SJSA1 (cell line): ENCODE measurements at places on chromosomes 2 and 18. TPM values are rescaled to one million over a fixed set of nuclear protein-coding genes. Genes with fewer than 3 reads are reported as not detected.

GRCh38 chr2:177433402-177433801 lies 40.8 kb downstream of the AGPS start:
- H3K4me1 ChIP-seq = peaks cover 25% of the 10 kb centered on the region
- H3K27me3 ChIP-seq = no peaks in the 10 kb centered on the region
- H3K4me3 ChIP-seq = no peak overlapping the region
- no peak overlapping the region for H3K27ac ChIP-seq
- no peak for DNase-seq

Gene LCT
- total RNA-seq = not detected in 2 replicates

GRCh38 chr2:109670556-109671411 lies 56.6 kb downstream of the SOWAHC start:
- no peak overlapping the region for H3K27ac ChIP-seq
- H3K36me3 ChIP-seq = no peaks in the 10 kb centered on the region
- H3K4me1 ChIP-seq = no peaks in the 10 kb centered on the region
- H3K27me3 ChIP-seq = peaks cover 3% of the 10 kb centered on the region; the same call in 1 of the 2 replicates
- H3K4me3 ChIP-seq = no peak overlapping the region

Gene SAG
- not detected in 2 replicates for total RNA-seq

Gene C2orf66
- total RNA-seq = 0.05 TPM in 1 of 2 replicates, not detected in the other

- no peaks in the 10 kb centered on the region for H3K27me3 ChIP-seq
- DNase-seq = no peak
- H3K27ac ChIP-seq = no peak overlapping the region
- H3K4me1 ChIP-seq = no peaks in the 10 kb centered on the region
- H3K36me3 ChIP-seq = no peaks in the 10 kb centered on the region
- H3K4me3 ChIP-seq = no peak overlapping the region
These were observed 339.0 kb downstream of the RAD51AP2 start for GRCh38 chr2:17179145-17179808.

- H3K27me3 ChIP-seq = no peaks in the 10 kb centered on the region
- H3K27ac ChIP-seq = no peak overlapping the region
- no peaks in the 10 kb centered on the region for H3K4me1 ChIP-seq
- no peak for DNase-seq
- H3K4me3 ChIP-seq = no peak overlapping the region
These were observed 927.3 kb upstream of the ACVR2A start for GRCh38 chr2:146917431-146918042.

Gene REG1A
- not detected in 2 replicates for total RNA-seq

Gene ATIC
- 13.1 and 18.3 TPM in 2 replicates for total RNA-seq

Gene REG3G
- total RNA-seq = not detected in 2 replicates

- peak overlapping the region; percentile 7; the same call in 1 of the 2 replicates for H3K4me3 ChIP-seq
- H3K36me3 ChIP-seq = no peaks in the 10 kb centered on the region
- no peak for DNase-seq
- peaks cover 37% of the 10 kb centered on the region for H3K4me1 ChIP-seq
- H3K27me3 ChIP-seq = no peaks in the 10 kb centered on the region
- peak overlapping the region; percentile 60 for H3K27ac ChIP-seq
These were observed 72.4 kb upstream of the IL1R1 start for GRCh38 chr2:102070058-102070642.

GRCh38 chr2:59586176-59586575 lies 967.3 kb downstream of the BCL11A start:
- no peaks in the 10 kb centered on the region for H3K36me3 ChIP-seq
- no peak for DNase-seq
- no peaks in the 10 kb centered on the region for H3K27me3 ChIP-seq
- H3K27ac ChIP-seq = no peak overlapping the region
- H3K4me3 ChIP-seq = no peak overlapping the region

Gene MAP3K19
- 0.08 TPM in 1 of 2 replicates, not detected in the other for total RNA-seq

GRCh38 chr18:51897884-51898283 lies 442.1 kb upstream of the DCC start:
- no peak overlapping the region for H3K27ac ChIP-seq
- no peak overlapping the region for H3K4me3 ChIP-seq
- DNase-seq = no peak
- H3K36me3 ChIP-seq = no peaks in the 10 kb centered on the region
- H3K4me1 ChIP-seq = no peaks in the 10 kb centered on the region

GRCh38 chr18:29028560-29028959 lies 851.6 kb upstream of the CDH2 start:
- H3K27me3 ChIP-seq = no peaks in the 10 kb centered on the region; the same call in 1 of the 2 replicates
- no peak overlapping the region for H3K4me3 ChIP-seq
- H3K27ac ChIP-seq = no peak overlapping the region
- no peak for DNase-seq
- no peaks in the 10 kb centered on the region for H3K36me3 ChIP-seq
- no peaks in the 10 kb centered on the region for H3K4me1 ChIP-seq

GRCh38 chr2:113064898-113065297 lies 2.9 kb upstream of the IL1F10 start:
- no peak overlapping the region for H3K4me3 ChIP-seq
- H3K4me1 ChIP-seq = no peaks in the 10 kb centered on the region; the same call in 1 of the 2 replicates
- DNase-seq = peak; percentile 16
- H3K36me3 ChIP-seq = no peaks in the 10 kb centered on the region
- no peak overlapping the region for H3K27ac ChIP-seq

- H3K27ac ChIP-seq = no peak overlapping the region
- DNase-seq = no peak
- H3K36me3 ChIP-seq = no peaks in the 10 kb centered on the region
- H3K4me3 ChIP-seq = no peak overlapping the region
- H3K27me3 ChIP-seq = no peaks in the 10 kb centered on the region
These were observed 71.8 kb upstream of the LTBP1 start for GRCh38 chr2:32874931-32875330.

Gene ABHD1
- not detected in 2 replicates for total RNA-seq

DNA sequence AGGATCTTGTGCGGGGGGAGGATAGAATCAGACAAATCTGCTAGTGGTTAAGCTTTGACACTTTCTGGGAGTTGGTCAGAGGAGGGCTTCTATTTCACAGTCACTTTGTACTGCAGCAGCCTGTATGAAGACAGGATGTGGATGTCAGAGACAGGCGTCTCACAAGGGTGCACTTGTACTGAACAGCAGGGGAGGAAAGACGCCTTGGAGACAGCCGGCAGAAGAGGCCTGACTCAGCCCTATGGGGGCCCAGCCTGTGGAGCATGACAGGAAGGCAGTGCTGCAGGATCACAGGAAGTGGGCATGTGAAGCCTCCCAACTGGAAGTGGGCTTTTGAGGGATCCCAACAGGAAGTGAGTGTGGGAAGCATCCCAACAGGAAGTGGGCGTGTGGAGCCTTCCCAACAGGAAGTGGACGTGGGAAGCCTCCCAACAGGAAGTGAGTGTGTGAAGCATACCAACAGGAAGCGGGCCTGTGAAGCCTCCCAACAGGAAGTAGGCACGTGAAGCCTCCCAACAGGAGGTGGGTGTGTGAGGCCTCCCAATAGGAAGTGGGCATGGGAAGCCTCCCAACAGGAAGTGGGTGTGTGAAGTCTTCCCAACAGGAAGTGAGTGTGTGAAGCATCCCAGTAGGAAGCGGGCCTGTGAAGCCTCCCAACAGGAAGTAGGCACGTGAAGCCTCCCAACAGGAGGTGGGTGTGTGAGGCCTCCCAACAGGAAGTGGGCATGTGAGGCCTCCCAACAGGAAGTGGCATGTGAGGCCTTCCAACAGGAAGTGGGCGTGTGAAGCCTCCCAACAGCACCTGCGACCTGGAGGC lies 212.3 kb downstream of the SNTG2 start:
- no peaks in the 10 kb centered on the region for H3K27me3 ChIP-seq
- H3K4me3 ChIP-seq = no peak overlapping the region
- peak; percentile 10 for DNase-seq
- H3K27ac ChIP-seq = no peak overlapping the region

DNA sequence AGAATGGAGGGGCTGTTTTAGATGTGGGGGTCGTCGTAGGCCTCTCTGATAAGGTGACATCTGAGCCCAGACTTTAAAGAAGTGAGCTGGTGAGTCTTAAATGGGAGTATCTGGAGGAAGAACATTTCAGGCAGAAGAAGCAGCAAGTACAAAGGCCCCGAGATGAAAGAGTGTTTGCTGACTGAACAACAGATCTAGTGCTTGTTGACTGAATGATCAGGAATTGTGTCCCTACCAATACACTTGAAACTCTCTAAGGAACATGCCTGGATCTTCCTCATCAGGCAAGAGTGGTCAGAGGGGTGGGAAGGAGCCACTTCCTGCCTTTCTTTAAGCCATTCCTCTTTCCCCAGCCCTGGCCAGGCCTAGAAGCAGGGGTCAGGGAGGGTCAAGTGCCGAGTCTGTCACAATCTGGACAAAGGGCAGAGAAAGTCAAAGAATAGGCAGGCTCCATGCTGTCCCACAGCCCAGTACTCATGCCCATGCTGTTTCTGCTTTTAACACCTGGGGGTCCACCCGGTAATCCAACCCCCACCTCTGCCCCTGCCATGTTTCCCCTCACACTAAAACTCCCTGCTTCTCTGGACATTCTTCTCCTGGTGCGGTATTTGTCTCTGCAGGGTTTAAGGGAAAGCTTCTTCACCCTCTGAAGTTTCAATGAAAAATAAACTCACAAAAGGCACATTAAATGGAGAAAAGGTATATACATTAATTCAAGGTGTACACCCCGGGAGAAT lies 3.0 kb upstream of the TMEM37 start:
- no peak overlapping the region for H3K27ac ChIP-seq
- DNase-seq = no peak
- H3K36me3 ChIP-seq = no peaks in the 10 kb centered on the region
- H3K4me1 ChIP-seq = peaks cover 14% of the 10 kb centered on the region

- H3K27me3 ChIP-seq = 0 out of 2 replicates have a peak, but pooled peaks cover 3% of the 10 kb centered on the region
- H3K4me3 ChIP-seq = no peak overlapping the region
- H3K36me3 ChIP-seq = no peaks in the 10 kb centered on the region
- no peaks in the 10 kb centered on the region for H3K4me1 ChIP-seq
- no peak overlapping the region for H3K27ac ChIP-seq
These were observed 119.5 kb upstream of the ZBTB14 start for GRCh38 chr18:5415031-5415430.

Gene PRKD3
- total RNA-seq = 77.3 and 78.9 TPM in 2 replicates

GRCh38 chr2:154945984-154946383 lies 247.5 kb downstream of the KCNJ3 start:
- no peaks in the 10 kb centered on the region for H3K4me1 ChIP-seq
- H3K27me3 ChIP-seq = no peaks in the 10 kb centered on the region
- no peaks in the 10 kb centered on the region for H3K36me3 ChIP-seq
- no peak for DNase-seq

GRCh38 chr2:29761278-29761677 lies 160.1 kb downstream of the ALK start:
- no peak overlapping the region for H3K27ac ChIP-seq

Gene IL36RN
- not detected in 2 replicates for total RNA-seq

Gene TOGARAM2
- total RNA-seq = 0.03 TPM in 1 of 2 replicates, not detected in the other

DNA sequence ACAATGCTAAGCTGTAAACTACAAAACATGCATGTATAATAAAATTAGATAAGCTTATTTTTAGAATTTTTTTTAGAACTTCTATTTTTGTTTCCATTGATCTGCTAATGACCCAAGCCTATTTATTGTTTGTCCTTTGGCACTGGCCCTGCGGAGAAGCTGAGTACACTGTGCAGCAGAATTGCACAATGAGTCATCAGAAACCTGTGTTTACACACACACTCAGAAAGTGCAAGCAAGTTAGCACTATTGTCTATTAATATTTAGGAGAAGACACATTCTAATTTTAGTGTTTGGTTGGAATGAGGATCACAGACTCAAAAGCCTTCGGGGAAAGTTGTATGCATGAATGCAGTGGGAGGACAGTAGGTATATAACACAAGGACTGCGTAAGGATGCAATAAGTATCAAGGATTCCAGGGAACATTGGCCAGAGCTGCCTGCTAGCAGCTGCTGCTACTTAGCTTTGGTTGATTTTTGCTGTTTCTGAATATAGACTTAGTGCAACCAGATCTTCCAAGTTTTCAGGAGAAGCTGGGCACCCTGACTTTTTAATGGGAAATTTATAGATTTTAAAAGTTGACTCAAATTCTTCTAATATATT lies 128.2 kb downstream of the KCNH7 start:
- no peaks in the 10 kb centered on the region for H3K4me1 ChIP-seq
- H3K36me3 ChIP-seq = no peaks in the 10 kb centered on the region
- no peak for DNase-seq
- no peaks in the 10 kb centered on the region for H3K27me3 ChIP-seq
- no peak overlapping the region for H3K27ac ChIP-seq

- no peaks in the 10 kb centered on the region for H3K36me3 ChIP-seq
- H3K27ac ChIP-seq = no peak overlapping the region
- DNase-seq = peak; percentile 46
- peaks cover 47% of the 10 kb centered on the region for H3K4me1 ChIP-seq
- H3K4me3 ChIP-seq = no peak overlapping the region
- no peaks in the 10 kb centered on the region for H3K27me3 ChIP-seq
These were observed 151.4 kb downstream of the TWIST2 start for GRCh38 chr2:238999291-238999741.

DNA sequence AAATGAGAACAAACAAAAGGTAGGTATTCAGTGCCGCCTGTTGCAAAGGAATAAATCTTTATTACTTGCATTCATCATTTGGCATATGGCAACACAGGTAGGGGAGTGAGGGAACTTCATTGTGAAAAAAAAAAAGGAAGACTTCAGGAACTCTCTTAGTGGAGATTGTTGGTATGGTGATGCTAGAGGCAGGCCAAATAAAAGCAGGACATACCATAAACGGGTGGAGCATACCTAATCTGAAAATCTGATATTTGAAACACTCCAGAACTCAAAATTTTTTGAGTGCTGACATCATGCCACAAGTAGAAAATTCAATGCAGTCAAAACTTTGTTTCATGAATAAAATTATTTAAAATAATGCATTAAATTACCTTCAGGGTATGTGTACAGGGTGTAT lies 425.8 kb upstream of the SYT4 start:
- no peak overlapping the region for H3K27ac ChIP-seq
- H3K4me1 ChIP-seq = no peaks in the 10 kb centered on the region
- DNase-seq = no peak
- no peak overlapping the region for H3K4me3 ChIP-seq
- H3K36me3 ChIP-seq = no peaks in the 10 kb centered on the region
- no peaks in the 10 kb centered on the region for H3K27me3 ChIP-seq

DNA sequence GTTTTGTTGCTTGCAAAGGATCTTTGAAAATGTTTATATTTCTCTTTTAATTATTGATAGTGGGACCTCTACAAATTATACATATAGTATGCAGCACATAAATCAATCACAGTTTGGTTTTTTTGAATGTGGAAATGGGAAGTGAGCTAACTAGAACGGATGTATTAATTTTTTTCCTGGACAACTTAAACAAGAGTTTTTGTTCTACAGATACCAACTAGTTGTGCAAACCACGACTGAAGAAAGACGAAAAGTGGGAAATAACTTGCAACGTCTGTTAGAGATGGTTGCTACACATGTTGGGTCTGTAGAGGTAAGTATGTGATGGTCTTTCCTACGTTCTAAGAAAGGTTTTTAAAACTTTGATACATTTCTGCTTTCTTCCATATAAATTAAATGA lies 39.2 kb downstream of the NDC80 start:
- H3K4me1 ChIP-seq = no peaks in the 10 kb centered on the region
- H3K4me3 ChIP-seq = no peak overlapping the region
- no peak for DNase-seq
- H3K27me3 ChIP-seq = no peaks in the 10 kb centered on the region
- no peak overlapping the region for H3K27ac ChIP-seq

DNA sequence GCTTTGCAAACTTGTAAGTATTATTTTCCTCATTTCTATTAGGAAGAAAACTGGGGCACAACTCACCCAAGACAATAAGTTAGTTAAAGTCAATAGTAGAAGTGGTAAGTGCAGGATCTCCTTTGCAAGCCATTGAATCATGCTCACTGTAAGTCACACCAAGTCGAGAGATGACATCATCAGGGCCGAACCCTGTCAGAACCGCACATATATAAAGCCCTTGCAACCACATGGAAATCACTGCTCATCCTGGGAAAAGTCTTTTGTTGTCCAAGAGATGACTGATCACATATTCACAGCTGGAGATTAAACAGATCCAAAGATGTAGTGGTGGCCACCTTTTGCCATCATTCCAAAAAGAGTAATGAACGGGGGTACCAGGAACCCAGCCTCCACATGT lies 484.8 kb upstream of the ID2 start:
- no peak overlapping the region for H3K4me3 ChIP-seq
- no peaks in the 10 kb centered on the region for H3K36me3 ChIP-seq
- H3K4me1 ChIP-seq = no peaks in the 10 kb centered on the region
- 0 out of 2 replicates have a peak, but pooled peaks cover 4% of the 10 kb centered on the region for H3K27me3 ChIP-seq
- DNase-seq = no peak
- H3K27ac ChIP-seq = no peak overlapping the region
